Osteoblast (primary cell): ENCODE measurements at places on chromosomes 7 and 10. TPM values are rescaled to one million over a fixed set of nuclear protein-coding genes. Genes with fewer than 3 reads are reported as not detected.

- peaks cover 20% of the 10 kb centered on the region for H3K4me1 ChIP-seq
- peak overlapping the region; percentile 93 for H3K4me3 ChIP-seq
- peaks cover 34% of the 10 kb centered on the region for H3K36me3 ChIP-seq
- H3K27me3 ChIP-seq = no peaks in the 10 kb centered on the region
- peak; percentile 94 for DNase-seq
These were observed 644 bp downstream of the PPP1R35 start for GRCh38 chr7:100435401-100436304.

DNA sequence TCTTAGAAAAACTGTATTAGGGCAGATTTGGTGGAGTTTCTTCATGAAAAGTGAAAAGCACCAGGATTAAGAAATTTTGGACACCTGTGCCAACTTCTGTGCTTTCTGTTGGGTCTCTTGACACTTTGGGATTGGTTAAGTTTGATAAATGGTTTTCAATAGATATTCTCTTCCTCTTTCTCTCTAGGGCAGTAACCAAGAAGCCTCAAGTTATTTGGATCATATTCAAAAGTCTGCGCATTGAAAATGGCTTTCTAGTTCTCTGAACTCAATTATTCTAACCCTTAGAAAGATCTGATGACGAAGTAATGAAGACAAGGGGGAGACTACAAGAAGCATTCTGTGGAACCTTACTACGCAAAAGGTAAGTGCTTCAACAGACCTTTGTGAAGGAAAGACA, 144.0 kb upstream of the CCDC6 start:
- H3K27me3 ChIP-seq = no peaks in the 10 kb centered on the region
- no peaks in the 10 kb centered on the region for H3K36me3 ChIP-seq
- H3K27ac ChIP-seq = no peak overlapping the region

DNA sequence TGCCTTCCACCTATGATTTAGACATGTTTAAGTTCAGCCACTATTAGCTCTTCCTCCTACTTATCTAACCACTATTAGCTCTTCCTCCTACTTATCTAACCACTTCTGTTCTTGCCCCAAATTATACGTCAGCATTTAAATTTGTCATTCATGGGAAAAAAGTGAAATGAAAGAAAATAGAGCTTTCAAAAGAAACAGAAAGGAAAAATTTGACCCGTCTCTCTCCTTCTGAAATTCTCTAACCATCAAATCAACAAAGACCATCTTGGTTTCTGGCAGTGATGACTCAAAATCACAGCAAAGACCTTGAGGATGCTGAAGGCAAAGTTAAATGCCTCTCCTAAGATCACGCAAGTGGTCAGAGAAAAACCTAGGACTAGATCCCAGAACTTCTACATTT, 2.6 kb downstream of the LIPA start:
- no peak overlapping the region for H3K27ac ChIP-seq
- H3K4me1 ChIP-seq = peaks cover 11% of the 10 kb centered on the region

DNA sequence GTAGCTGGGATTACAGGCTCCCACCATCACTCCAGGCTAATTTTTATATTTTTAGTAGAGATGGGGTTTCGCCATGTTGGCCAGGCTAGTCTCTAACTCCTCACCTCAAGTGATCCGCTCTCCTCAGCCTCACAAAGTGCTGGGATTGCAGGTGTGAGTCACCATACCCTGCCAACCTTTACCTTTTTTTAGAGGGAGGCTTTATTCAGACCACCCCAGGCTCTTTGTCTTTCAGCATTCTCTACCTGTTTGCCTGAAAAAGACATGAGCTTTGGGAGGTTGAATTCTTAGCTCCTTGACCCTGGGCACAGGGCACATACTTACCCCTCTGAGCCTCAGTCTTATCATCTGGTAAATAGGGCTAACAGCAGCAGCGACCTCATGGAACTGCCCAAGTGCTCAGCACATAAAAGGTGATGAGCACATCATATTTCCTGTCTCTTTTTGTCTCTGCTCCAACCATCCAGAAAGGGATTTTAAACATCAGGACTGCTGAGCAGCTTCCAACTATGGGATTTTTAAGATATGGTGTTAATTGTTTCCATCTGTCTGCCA, 17.0 kb downstream of the FRMPD2 start:
- H3K4me3 ChIP-seq = no peak overlapping the region
- peaks cover 10% of the 10 kb centered on the region for H3K27me3 ChIP-seq
- no peak for DNase-seq
- H3K4me1 ChIP-seq = peaks cover 5% of the 10 kb centered on the region
- no peaks in the 10 kb centered on the region for H3K36me3 ChIP-seq
- no peak overlapping the region for H3K27ac ChIP-seq

DNA sequence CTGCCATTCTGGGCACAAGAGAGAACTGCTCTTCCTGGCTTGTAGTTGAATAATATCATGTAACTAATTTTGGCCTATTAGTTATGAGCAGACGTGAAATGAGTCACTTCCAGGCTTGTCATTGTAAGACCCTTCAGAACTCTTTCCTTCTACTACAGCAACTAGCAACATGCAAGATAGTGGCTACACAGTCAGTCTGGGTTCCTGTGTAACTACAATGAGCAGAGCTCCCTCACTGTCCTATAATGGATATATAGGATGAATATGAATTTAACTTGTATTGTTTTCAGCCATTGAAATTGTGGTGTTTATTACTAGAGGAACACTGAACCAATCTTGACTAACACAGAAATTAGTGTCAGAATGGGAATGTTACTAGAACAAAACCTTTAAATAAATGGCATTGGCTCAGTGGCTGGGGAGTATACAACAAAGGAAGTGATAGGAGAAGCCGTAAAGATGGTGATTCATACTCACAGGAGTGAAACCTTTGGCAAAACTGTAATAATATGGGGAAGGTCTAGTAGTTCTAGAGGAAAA, 2.9 kb upstream of the MTPN start:
- peaks cover 26% of the 10 kb centered on the region for H3K4me1 ChIP-seq
- no peaks in the 10 kb centered on the region for H3K27me3 ChIP-seq
- no peaks in the 10 kb centered on the region for H3K36me3 ChIP-seq
- peak overlapping the region; percentile 41 for H3K27ac ChIP-seq
- H3K4me3 ChIP-seq = peak overlapping the region; percentile 60

- H3K27me3 ChIP-seq = no peaks in the 10 kb centered on the region
- no peaks in the 10 kb centered on the region for H3K36me3 ChIP-seq
- no peak overlapping the region for H3K4me3 ChIP-seq
- no peaks in the 10 kb centered on the region for H3K4me1 ChIP-seq
- peak; percentile 25 for DNase-seq
These were observed 84.6 kb downstream of the ABLIM1 start for GRCh38 chr10:114573330-114574045.

PDK4 gene
- total RNA-seq = 0.36 and 0.59 TPM in 2 replicates
